ENCODE measurements at places on chromosomes 2 and 18.
A peak's percentile ranks its signal among the peaks of the same experiment; 100 is the strongest.

GRCh38 chr2:66789741-66790140, 354.8 kb downstream of the MEIS1 start:
- no peak for DNase-seq

DNA sequence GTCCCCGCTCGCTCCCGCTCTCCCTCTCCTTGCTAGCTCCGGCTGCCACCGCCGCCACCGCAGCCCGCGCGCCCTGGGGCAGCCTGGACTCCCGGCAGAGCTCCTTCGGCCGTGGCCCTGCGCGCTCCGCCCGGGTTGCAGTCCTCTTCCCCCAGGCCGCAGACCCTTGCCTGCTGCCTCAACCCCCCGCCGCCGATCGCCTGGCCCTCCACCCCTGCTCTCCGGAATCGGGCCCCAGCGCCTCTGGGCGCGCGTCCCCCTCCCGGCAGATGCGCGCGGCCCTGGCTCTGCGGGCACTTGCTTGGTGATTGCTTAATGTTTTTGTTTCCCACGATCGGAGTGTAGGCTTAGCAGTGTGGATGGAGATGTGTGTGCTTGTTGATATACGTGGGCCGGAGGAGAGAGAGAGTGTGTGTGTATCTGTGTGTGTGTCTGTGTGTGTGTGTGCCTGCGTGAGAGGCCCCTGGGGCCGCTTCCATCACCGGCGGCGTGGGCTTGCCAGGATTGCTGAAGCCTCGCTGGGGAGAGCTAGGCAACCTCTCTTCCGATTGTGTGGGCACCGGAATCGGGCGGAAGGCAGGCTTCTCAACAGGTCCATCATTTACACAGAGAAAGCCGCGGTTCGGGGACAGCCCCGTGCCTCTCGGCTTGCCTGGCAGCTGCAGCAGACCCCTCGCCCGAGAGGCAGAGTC, 877 bp downstream of the INHBB start:
- DNase-seq, result peak; percentile 26

DNA sequence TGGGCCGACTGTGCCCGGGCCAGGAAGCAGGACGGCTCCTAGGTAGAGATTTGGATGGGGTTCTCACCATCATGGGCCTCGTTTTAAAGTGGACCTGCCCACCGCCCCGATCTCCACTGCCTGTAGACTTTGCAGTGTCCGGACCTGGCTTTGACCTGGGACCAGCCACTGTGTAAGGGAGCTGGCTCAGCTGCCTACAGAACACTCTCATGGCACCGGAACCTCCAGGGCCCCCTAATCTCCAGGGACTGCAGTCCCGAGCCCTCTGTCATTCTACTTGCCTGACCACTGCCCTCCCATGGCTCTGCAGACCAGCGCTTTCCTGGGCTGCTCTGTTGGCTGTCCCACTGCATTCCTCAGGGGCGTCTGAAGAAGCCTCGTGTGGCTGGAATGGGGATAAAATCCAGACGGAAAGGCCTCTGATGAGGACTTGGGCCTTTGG, 120.8 kb downstream of the GLI2 start:
- no peak for DNase-seq

GRCh38 chr18:45562567-45563479, 52.5 kb upstream of the SLC14A2 start:
- no peak for DNase-seq

- no peak for DNase-seq
Observed at GRCh38 chr18:53070788-53071187, 730.8 kb downstream of the DCC start.

DNA sequence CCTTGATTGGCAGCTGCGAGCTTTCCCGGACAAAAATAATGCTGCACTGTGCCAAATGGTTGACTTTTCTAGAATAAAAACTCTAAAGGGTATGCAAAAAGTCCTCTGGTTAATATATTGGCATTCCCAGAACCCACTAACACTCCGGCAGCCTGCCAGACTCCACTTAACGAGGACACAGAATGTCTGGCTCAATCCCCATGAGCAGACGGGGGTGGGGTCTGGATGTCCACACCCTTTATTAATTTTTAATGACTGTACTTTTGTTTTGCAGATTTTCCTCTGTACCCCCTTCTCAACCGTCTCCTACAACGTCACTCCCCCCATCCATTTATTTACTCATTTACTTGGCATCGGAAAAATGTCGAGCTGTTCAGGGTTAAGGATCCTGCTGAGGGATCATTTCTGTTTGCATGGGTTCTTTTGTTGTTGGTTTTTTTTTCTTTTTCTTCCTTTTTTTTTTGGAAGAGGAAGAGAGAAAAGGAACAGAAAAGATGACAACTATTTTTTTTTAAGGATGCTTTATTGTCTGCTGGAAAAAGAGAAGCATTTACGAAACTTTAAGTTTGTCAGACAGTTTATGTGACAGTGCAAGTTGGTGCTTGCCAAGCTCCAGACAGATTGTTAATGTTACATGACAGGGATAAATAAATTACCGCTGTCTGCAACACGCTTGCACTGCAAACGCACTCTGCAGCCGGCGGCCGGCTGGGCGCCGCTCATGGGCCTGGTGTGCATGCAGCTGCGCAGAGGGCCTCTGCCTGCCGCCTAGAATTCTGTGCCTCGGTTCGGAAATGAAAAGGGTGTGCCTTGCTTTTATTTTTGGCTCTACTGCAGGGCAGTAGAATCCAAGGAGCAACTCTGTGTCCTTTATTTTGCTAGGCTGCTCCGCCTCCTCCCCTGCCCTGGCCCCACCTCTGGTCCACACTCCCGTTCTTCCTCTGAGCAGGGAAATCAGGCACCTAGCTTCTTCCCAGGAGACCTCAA, 3.6 kb downstream of the LDLRAD4 start:
- no peak for DNase-seq

GRCh38 chr18:62445386-62445917, 77.4 kb upstream of the ZCCHC2 start:
- no peak for DNase-seq

DNA sequence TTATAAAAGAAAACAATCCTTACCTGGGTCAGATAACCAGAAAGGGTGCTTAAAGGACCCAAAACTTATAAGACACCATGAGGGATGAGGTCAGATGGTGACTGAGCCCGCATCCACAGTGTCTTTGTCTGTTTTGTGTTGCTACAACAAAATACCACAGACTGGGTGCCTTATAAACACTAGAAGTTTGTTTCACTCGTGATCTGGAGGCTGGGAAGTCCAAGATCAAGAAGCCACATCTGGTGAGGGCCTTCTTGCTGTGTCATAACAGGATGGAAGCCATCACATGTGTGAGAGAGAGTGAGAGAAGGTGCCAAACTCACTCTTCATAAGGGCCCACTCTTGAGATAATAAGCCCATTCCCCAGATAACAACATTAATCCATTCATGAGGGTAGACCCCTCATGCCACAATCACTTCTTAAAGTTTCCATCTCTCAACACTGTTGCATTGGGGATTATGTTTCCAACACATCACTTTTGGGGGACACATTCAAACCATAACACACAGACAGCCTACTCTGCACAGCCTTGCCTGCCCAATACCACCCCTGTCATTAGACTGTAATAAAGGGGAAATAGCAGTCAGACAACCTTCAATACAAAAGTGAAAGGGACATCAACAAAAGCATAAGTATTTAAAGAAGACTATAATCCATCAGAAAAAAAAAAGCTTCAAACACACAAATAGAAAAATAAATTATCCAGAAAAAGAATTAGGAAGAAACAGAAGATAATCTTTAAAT, 249.8 kb downstream of the ANAPC1 start:
- peak; percentile 26 for DNase-seq

DNA sequence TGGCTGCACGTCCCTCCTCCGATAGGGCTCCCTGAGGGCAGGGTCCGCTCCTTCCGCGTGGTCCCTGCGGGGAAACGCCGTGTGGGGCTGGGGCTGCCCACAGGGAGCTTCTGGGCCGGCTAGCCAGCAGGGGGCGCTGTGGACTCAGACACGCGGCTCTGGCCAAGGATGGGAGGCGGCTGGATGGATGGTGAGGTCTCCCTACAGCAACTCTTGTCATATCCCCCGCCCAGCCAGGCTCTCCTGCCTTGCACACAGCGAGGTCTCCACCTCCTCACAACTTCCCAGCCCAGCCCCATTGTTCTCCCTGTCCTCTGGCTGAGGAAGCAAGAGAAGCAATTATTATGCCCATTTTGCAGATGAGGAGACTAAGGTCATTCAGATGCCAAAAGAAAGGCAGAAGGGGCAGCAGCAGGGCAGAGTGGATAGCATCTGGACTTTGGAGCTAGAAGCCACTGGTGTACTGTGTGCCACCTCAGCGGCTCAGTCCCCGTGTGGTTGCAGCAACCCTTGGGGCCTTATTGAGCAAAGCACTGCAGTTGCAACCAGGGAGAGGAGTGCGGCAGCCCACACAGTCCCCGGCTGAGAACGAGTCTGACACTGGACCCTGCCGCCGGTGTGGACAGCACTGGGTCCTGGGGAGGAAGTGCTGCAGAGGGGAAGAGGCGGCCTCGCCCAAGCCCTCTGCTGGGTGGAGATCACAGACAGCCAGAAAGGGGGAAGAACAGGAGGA, 99.0 kb downstream of the ZFP36L2 start:
- peak; percentile 92 for DNase-seq

DNA sequence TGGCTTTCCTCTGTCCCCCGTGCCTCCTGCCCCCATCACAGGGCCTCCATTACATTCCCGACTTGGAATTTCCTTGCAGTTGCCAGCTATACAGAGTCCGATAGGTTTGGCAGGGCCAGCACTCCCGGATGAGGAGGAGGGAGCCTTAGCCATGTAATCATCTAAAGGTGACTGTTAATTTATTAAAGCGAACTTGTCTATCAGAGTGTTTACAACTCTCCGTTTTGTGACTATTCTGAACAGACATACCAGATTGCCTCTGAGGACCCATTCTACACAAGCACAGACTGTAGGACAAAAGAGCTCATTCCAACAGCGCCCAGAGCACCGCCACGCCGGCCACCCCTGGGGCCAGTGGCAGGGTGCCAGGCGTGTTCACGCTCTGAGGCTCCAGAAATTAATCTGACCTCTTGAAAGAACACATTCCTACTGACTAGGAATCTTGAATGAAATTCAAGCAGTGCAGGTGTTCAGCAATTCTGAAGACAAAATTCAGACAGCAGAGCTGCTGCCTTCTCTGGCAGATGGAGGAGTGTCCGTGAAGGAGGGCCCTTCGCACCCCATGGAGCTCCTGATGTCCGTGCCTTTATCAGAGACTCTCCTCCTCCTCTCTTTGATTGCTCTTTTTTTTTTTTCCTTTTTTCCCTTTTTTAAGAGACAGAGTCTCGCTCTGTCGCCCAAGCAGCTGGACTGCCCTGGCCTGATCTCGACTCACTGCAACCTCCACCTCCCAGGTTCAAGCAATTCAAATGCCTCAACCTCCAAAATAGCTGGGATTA, 58.1 kb upstream of the RALBP1 start:
- no peak for DNase-seq

DNA sequence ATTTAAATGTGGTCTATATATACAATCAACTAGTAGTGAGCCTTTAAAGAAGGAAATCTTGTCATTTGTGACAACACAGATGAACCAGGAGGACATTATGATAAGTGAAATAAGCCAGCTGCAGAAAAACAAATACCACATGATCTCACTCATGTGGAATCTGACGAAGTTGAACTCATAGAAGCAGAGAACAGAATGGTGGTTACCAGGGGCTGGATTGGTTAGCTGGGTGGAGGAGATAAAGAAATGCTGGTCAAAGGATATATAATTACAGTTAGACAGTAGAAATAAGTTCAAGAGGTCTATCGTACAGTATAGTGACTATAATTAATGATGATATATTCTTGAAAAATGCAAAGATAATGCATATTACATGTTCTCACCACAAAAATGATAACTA, 267.9 kb downstream of the FBXO15 start:
- DNase-seq, result no peak

DNA sequence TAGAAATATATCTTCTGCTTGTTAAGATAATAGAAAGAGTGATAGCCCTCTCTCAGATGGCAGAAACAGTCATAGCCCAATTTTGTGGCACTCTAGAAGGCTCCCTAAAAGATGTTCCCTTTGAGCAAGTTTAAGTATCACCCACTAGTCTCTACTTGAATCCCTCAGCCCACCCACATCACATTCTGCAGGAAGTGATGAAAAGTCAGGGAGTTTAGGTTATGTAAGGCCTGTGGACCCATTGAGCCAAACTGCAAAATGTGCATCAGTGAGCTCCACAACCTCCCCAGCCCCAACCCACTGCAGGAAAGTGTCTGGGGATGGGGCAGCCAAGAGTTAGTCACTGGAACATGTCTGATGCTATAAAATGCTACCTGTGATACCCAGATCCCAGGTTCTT, 25.6 kb downstream of the ANKRD44 start:
- DNase-seq, result no peak

Measured in activated naive CD4-positive, alpha-beta T cell treated with anti-CD3 and anti-CD28 coated beads, Interleukin-2, amount 10 ng/mL, durations not matched to agents 7 days and 5 days (primary cell).